ENCODE measurements at places on chromosomes 13 and 19.

DNA sequence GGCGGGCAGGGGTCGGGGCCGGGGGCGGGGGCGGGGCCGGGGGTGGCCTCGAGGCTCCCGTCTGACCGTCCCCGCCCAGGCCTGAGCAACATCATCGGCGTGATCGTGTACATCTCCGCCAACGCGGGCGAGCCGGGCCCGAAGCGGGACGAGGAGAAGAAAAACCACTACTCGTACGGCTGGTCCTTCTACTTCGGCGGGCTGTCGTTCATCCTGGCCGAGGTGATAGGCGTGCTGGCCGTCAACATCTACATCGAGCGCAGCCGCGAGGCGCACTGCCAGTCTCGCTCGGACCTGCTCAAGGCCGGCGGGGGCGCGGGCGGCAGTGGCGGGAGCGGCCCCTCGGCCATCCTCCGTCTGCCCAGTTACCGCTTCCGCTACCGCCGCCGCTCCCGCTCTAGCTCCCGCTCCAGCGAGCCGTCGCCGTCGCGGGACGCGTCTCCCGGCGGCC lies 9.4 kb upstream of the CACNG6 start:
- no peaks in the 10 kb centered on the region for H3K36me3 ChIP-seq
- DNase-seq, result no peak
- peak overlapping the region; percentile 79 for H3K4me3 ChIP-seq
- H3K4me1 ChIP-seq, result peaks cover 25% of the 10 kb centered on the region
- no peaks in the 10 kb centered on the region for H3K27me3 ChIP-seq

DNA sequence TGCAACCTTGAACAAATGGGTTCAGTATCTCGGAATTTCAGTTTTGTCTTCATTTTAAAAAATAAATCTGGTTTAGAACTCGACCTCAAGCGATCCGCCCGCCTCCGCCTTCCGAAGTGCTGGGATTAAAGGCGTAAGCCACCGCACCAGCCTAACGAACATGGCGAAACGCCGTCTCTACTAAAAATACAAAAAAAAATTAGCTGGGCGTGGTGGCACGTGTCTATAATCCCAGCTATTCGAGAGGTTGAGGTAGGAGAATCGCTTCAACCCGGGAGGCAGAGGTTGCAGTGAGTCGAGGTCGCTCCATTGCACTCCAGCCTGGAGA lies 571 bp downstream of the ZNF302 start:
- peak overlapping the region; percentile 90 for H3K27ac ChIP-seq
- peaks cover 7% of the 10 kb centered on the region for H3K4me1 ChIP-seq
- H3K27me3 ChIP-seq, result no peaks in the 10 kb centered on the region
- peak overlapping the region; percentile 82 for H3K4me3 ChIP-seq
- peaks cover 2% of the 10 kb centered on the region for H3K36me3 ChIP-seq
- no peak for DNase-seq

DNA sequence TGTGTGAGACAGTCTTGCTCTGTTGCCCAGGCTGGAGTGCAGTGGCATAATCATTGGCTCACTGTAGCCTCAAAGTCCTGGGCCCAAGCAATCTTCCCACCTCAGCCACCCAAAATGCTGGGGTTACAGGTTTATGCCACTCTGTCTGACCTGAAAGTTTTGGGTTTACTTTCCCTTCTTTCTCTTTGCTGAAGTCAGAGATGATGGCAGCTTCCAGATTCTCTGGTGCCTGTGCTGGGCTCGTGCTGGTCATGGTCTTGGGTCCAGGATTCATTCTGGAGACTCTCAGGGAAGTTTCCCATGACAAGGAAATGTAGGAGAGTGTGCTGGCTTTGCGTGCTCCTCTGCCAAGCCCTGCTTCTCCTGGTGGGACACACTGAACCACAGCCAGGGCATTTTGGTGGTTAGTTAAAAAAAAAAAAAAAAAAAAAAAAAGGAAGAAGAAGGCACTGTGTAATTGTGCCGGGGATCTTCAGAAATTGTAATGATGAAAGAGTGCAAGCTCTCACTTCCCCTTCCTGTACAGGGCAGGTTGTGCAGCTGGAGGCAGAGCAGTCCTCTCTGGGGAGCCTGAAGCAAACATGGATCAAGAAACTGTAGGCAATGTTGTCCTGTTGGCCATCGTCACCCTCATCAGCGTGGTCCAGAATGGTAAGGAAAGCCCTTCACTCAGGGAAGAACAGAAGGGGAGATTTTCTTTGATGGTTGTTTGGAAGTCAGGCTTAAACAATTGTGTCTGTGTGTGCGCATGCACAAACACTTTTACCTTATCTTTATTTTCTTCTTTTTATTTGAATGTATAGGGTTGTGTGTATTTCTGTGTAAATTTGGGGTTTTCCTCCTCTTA lies at the start of gene ALOX5AP:
Gene ALOX5AP (plus strand): TSS at position 519 of the 847 bp plus-strand sequence. CDS start 63 bp downstream, at position 582.
- H3K27me3 ChIP-seq, result no peaks in the 10 kb centered on the region
- peak within 1 kb of the TSS; percentile 91 for H3K27ac ChIP-seq
- H3K4me3 ChIP-seq, result no peak within 1 kb of the TSS
- H3K36me3 ChIP-seq, result no peaks in the 10 kb centered on the region
- DNase-seq, result no peak

- no peaks in the 10 kb centered on the region for H3K27me3 ChIP-seq
- no peaks in the 10 kb centered on the region for H3K4me1 ChIP-seq
- no peak overlapping the region for H3K4me3 ChIP-seq
These were observed 1185.4 kb downstream of the DIAPH3 start for GRCh38 chr13:58978331-58978730.

- peaks cover 4% of the 10 kb centered on the region for H3K4me1 ChIP-seq
- H3K36me3 ChIP-seq, result peaks cover 3% of the 10 kb centered on the region
- peak within 1 kb of the TSS; percentile 90 for H3K4me3 ChIP-seq
- no peaks in the 10 kb centered on the region for H3K27me3 ChIP-seq
- peak; percentile 27 for DNase-seq
These were observed at the start of gene LAMP1 for GRCh38 chr13:113296823-113297369. LAMP1 (plus strand) TSS chr13:113297239; CDS start chr13:113297435, 196 bp downstream.

- no peak overlapping the region for H3K27ac ChIP-seq
- no peaks in the 10 kb centered on the region for H3K36me3 ChIP-seq
- no peaks in the 10 kb centered on the region for H3K4me1 ChIP-seq
- no peak overlapping the region for H3K4me3 ChIP-seq
- no peak for DNase-seq
- no peaks in the 10 kb centered on the region for H3K27me3 ChIP-seq
These were observed 261.6 kb downstream of the SLITRK6 start for GRCh38 chr13:85537601-85538000.

GRCh38 chr19:50601407-50602088 lies 33.3 kb upstream of the LRRC4B start:
- H3K27me3 ChIP-seq, result peaks cover 2% of the 10 kb centered on the region
- no peaks in the 10 kb centered on the region for H3K36me3 ChIP-seq
- no peaks in the 10 kb centered on the region for H3K4me1 ChIP-seq
- no peak for DNase-seq

GRCh38 chr13:104608331-104608730 lies 1542.1 kb upstream of the SLC10A2 start:
- no peak overlapping the region for H3K4me3 ChIP-seq
- H3K27me3 ChIP-seq, result no peaks in the 10 kb centered on the region
- no peaks in the 10 kb centered on the region for H3K36me3 ChIP-seq
- H3K27ac ChIP-seq, result no peak overlapping the region

- H3K4me3 ChIP-seq, result no peak overlapping the region
- H3K36me3 ChIP-seq, result no peaks in the 10 kb centered on the region
- H3K27me3 ChIP-seq, result no peaks in the 10 kb centered on the region
- DNase-seq, result no peak
- H3K4me1 ChIP-seq, result no peaks in the 10 kb centered on the region
These were observed 92.9 kb downstream of the ZNF100 start for GRCh38 chr19:21674454-21674853.

DNA sequence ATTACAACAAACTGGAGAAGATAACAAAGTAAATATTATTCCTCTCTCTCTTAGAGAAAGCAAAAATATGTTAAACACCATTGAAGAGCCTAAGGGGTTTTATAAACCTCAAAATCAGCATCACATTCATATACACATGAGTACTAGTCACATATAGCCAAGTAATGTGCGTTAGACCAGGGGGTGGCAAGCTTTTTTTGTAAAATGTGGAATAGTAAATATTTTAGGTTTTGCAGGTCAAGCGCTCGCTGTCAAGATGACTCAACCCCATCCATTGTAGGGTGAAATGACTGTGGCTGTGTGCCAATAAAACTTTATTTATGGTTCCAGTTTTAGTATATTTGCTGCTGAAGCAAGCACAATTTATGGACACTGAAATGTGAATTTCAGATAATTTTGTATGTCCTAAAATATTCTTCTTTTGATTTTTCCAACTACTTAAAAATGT lies 21.7 kb downstream of the RFX2 start:
- no peak overlapping the region for H3K4me3 ChIP-seq
- no peak overlapping the region for H3K27ac ChIP-seq
- no peaks in the 10 kb centered on the region for H3K36me3 ChIP-seq
- H3K27me3 ChIP-seq, result no peaks in the 10 kb centered on the region

DNA sequence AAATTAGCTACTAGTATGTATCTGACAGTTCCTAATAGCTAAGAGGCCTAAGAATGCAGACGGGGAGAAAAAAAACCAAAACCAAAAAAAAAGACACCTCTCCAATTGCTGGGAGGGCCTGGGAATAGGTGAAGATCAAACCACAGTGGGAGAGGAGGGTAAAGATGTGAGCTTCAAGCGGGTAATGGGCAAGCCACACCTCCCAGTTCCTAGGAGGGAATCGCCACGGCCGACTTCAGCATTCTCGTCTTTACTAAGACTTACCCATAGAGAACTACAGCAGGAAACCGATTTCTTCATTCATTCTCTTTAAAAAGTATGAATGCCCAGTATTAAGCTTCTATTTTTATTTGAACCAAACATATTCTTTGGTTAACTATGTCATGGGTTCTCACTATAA lies 5.6 kb upstream of the EEF1AKMT1 start:
- no peaks in the 10 kb centered on the region for H3K4me1 ChIP-seq
- no peak overlapping the region for H3K27ac ChIP-seq
- H3K36me3 ChIP-seq, result no peaks in the 10 kb centered on the region
- H3K4me3 ChIP-seq, result no peak overlapping the region

GRCh38 chr19:33814181-33815165 lies 17.8 kb downstream of the KCTD15 start:
- DNase-seq, result no peak
- no peaks in the 10 kb centered on the region for H3K27me3 ChIP-seq
- H3K4me3 ChIP-seq, result no peak overlapping the region
- no peak overlapping the region for H3K27ac ChIP-seq
- no peaks in the 10 kb centered on the region for H3K4me1 ChIP-seq
- H3K36me3 ChIP-seq, result no peaks in the 10 kb centered on the region

DNA sequence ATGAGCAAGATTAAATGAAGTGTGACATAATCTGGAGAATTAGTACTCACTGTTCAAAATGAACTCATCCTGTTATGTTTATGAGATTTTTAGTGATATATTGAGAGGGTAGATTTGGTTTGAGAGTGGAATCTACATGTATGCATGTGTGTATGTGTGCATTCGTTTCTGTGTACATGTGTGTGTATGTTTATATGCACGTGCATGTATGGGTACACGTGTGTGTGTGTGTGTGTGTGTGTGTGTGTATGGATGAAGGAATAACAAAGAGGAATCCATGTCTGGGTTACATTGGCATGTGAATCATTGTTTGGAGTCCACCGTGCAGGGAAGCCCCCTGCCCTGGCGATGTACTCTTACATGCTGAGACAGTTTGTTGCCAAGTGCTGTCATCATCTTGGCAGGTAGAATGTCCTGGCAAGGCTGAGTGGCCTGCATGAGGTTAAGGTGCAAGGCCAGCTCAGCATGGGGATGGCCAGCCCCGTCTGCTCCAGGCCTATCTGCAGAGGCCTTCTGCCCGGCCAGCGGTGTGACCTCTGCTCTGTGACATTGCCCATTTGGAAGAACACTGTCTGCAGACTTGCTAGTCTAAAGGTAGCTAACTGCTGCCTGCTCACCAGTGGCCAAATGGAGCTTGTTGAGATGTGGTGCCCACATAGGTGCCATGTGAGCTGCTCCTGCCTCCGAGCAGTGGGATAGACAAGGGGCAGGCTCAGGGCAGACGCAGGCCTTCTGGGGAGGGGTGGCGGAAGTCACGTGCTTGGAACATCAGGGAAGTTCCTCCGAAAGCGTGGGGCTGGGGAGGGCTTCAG lies 222.3 kb downstream of the TEX29 start:
- H3K27ac ChIP-seq, result no peak overlapping the region
- no peaks in the 10 kb centered on the region for H3K36me3 ChIP-seq
- no peaks in the 10 kb centered on the region for H3K27me3 ChIP-seq
- no peaks in the 10 kb centered on the region for H3K4me1 ChIP-seq
- no peak overlapping the region for H3K4me3 ChIP-seq
- no peak for DNase-seq

GRCh38 chr19:37313335-37313627 lies 57.6 kb upstream of the ZNF527 start:
- no peaks in the 10 kb centered on the region for H3K36me3 ChIP-seq
- peaks cover 17% of the 10 kb centered on the region for H3K4me1 ChIP-seq
- H3K27ac ChIP-seq, result peak overlapping the region; percentile 29
- no peak for DNase-seq
- no peaks in the 10 kb centered on the region for H3K27me3 ChIP-seq

DNA sequence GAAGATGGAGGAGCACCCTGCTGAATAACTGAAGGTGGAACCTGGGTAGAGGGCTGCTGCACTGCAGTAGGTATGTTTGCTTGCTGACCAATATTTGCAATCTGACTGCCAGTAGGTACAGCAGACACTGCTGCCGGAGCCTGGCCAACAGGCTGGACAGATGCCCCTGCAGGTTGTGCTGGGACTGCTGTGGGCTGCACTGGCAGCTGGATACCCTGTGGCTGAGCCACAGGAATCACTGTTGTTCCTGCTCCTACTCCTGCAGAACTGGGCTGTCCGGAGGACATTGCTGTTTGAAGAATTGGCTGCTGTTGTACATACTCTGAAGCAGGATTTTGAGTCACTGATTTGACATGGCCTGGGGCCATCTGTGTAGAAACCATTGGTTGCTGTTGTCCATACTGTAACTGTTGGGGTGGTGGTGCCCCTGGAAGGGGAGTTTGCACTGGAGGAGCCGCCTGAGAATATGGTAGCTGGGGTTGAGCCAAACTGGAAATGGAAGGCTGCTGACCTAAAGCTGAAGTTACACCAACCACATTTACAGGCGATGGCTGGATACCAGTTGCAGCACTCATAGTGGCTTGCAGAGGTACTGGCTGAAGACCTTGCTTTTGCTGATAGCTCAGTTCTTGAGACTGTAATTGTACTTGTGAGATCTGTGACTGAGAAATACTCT lies 2.2 kb downstream of the TSC22D1 start:
- H3K4me1 ChIP-seq, result peaks cover 24% of the 10 kb centered on the region
- no peak overlapping the region for H3K27ac ChIP-seq
- no peak overlapping the region for H3K4me3 ChIP-seq
- no peaks in the 10 kb centered on the region for H3K27me3 ChIP-seq
- no peak for DNase-seq
- H3K36me3 ChIP-seq, result no peaks in the 10 kb centered on the region

GRCh38 chr13:33352041-33352440 lies 66.5 kb upstream of the STARD13 start:
- no peaks in the 10 kb centered on the region for H3K4me1 ChIP-seq
- H3K27ac ChIP-seq, result no peak overlapping the region
- no peaks in the 10 kb centered on the region for H3K36me3 ChIP-seq
- DNase-seq, result no peak
- H3K4me3 ChIP-seq, result no peak overlapping the region
- peaks cover 2% of the 10 kb centered on the region for H3K27me3 ChIP-seq

GRCh38 chr19:23420824-23421223 lies 25.6 kb upstream of the ZNF91 start:
- no peaks in the 10 kb centered on the region for H3K4me1 ChIP-seq
- H3K36me3 ChIP-seq, result no peaks in the 10 kb centered on the region
- H3K27me3 ChIP-seq, result no peaks in the 10 kb centered on the region
- H3K27ac ChIP-seq, result no peak overlapping the region
